Vagina (tissue), 2 donors: ENCODE measurements at places on chromosomes 16 and 17. TPM values are rescaled to one million over a fixed set of nuclear protein-coding genes. Genes with fewer than 3 reads are reported as not detected.

Gene ALOX15B
- total RNA-seq: 28.7 TPM

DNA sequence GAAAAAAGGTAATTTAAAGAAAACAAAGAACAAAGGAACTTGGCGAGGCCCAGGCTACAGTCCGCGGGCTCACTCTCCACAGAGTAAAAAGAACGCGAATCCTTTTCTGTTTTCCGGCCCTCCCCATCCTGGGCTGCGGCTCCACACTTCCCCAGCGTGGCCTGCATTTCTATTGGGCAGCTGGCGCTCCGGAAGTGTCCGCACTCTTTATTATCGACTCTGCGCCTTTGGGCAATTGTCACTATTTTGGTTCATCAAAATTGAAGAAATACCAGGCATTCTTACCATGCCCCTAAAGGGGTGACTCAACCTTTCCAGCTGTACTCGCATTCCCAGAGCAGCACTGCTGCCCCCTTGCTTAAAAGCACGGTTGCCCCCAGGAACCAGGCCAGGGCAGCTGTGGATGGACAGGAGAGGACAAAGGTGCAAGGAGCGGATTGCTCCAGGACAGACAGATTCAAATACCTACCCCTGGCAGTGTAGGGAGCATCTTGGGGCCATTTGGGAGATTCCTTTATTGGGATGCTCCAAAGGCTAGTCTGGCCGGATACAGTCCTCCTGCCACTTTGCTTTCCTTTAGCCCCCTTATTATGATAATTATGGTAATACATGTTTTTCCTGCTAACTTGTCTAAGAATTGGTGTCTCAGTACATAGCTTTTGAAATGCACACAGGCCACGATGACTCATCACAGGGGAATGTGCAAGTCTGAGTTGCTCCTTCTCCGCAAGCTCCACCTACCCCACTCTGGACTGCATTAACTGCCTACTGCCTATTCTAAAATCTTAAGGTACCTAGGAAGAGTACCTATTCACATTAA is 985 bp upstream of the SLFN12 start:
- no peak for DNase-seq

Gene CD300LB
- 0.25 TPM for total RNA-seq

DNA sequence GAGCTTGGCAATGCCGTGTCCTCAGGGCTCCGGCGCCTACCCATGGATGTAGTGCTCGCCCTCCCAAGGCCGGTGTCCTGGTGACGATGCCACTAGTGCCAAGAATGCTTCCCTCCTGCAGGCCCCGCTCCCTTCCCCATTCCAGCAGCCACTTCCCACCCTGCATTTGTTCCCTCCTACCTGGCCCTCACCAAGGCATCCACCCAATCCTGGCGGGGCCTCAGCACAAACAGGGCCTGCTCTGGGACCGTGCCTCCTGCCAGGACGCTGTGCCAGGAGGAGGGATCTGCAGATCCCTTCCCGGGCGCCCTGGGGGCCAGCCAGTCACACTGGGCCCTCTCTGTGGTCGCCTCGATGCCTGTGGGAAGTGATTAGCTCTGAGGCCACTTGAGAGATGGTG is 25.1 kb downstream of the ABR start:
- no peak for DNase-seq

DNA sequence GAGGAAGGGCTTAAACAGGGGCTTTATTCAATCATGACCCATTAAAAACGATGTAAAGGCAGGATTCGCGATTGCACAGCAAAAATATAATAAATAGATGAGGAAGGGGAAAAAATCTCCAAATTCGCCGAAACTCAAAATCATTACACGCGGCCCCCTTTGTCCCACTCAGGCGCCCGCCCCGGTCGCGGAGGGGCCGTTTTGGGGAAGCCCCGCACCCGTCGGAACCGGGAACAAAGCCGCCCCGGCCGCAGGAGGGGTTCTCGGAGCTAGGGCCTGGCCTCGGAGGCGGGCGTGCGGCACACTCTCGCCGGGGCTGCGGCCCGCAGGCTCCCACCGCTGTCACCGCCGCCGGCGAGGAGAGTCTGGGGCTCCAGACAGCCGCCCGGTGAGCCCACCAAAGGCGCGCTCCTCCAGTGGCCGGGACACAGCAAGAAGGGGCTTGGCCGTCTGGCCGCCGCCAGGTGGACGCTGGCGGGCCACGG is 521 bp downstream of the C16orf87 start:
- DNase-seq: no peak

GRCh38 chr17:78991017-78991738 is 11.5 kb upstream of the LGALS3BP start:
- DNase-seq: no peak
